ENCODE measurements at places on chromosomes 2 and 18.

DNA sequence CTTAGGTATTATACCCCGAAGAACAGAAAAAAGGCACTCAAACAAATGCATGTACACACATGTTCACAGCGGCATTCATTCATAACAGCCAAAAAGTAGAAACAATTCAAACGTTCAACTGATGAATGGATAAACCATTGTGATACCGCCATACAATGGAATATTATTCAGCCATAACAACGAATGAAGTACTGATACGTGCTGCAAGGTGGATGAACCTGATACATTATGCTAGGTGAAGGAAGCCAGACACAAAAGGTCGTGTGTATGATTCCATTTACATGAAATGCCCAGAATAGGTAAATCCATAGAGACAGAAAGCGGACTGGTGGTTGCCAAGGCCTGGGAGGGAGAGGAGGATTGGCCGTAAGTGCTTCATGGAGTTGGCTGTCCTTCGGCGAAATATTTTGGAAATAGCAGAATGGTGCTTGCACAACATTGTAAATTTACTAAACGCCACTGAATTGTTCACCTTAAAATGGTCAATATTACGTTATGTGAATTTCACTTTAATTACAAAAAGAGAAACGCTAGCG is 750 bp upstream of the RMP24 start:
- no peak for DNase-seq

GRCh38 chr2:26809211-26809610 is 23.4 kb downstream of the CENPA start:
- no peak for DNase-seq

GRCh38 chr2:193774166-193774565 is 1579.4 kb upstream of the TMEFF2 start:
- DNase-seq, result no peak

DNA sequence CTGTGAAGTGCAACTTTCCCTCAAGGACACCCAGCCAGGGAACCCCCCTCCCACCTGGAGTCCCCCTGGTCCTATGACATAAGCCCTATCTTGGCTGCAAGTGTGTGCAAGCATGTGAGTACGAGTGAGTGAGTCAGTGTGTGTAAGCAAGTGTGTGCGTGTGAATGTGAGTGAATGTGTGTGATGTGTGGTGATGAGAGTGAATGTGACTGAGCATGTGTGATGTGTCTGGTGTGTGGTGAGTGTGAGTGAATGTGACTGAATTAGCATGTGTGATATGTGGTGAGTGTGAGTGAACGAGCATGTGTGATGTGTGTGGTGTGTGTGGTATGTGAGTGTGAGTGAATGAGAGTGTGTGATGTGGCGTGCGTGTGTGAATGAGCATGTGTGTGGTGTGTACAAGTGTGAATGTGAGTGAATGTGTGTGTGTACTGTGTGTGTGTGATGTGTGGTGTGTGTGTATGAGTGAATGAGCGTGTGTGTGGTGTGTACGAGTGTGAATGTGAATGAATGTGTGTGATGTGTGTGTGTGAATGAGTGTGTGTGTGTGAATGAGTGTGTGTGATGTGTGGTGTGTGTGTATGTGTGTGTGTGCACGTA is 68.8 kb upstream of the SMAD7 start:
- no peak for DNase-seq

GRCh38 chr2:232861353-232861752 is 8.7 kb upstream of the SNORC start:
- no peak for DNase-seq

DNA sequence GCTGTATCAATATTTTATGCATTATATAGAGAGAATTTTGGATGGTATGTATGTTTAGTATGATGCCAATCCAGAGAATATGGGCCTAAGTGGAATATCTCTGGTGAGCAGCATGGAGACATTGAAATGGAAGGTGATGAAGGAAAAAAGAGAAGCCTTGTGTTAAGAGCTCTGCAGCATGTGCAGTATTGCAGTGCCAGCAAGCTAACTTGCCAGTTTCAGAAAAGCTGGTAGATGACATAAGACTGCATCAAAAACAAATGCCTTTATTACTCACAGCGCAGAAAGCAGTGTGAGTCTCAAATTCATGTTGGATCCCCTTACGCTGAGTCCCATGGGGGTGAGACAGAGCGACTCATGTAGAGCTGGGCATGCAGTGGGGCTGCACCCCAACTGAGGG is 280.2 kb downstream of the CTNNA2 start:
- DNase-seq, result no peak

DNA sequence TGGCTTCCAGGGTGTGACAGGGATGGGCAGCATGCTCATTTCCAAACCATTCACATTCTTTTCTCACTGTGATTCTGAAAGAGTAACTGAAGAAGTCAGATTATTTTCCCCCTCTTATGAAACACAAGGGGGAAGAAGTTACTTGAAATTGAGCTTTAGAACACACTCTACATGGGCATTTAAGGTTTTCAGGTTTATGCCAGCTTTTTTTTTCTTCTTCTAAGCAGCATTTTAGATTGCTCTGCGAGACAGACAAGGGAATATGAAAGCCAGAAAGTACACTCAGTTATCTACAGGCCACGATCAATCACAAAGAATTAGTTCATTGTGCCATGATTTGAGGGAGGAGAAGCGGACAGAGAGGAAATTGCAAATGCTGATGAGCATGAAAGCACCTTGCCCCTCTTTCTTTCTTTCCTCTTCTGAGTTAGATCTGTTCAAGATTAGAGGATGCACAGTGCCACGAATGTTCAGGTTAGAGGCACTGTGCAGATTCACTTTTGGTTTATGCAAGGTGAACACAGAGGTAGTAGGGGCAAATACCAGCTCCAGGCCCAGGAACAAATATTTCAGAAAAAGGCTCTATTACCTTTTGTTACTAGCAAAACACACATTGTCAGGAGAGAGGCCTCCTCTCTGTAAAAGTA is 49.2 kb downstream of the CXCR4 start:
- no peak for DNase-seq

- no peak for DNase-seq
These were observed 435.2 kb upstream of the LRATD1 start for GRCh38 chr2:14197293-14197692.

GRCh38 chr2:155904720-155905119 is 427.8 kb downstream of the NR4A2 start:
- no peak for DNase-seq

Data from stimulated activated CD8-positive, alpha-beta memory T cell treated with anti-CD3 and anti-CD28 coated beads, Interleukin-4, amount 100 ng/mL, for 24 hours (primary cell).